SK-MEL-5 (cell line): ENCODE measurements at places on chromosomes 3 and 15.

- DNase-seq, result no peak
These were observed 180.7 kb upstream of the GRM7 start for GRCh38 chr3:6680119-6680806.

GRCh38 chr3:71127844-71128243, 455.7 kb downstream of the FOXP1 start:
- DNase-seq, result no peak

- peak; percentile 20 for DNase-seq
These were observed at the start of gene CNTN4 for GRCh38 chr3:2098398-2099027. TSS of gene CNTN4 (plus strand) at chr3:2098866.

DNA sequence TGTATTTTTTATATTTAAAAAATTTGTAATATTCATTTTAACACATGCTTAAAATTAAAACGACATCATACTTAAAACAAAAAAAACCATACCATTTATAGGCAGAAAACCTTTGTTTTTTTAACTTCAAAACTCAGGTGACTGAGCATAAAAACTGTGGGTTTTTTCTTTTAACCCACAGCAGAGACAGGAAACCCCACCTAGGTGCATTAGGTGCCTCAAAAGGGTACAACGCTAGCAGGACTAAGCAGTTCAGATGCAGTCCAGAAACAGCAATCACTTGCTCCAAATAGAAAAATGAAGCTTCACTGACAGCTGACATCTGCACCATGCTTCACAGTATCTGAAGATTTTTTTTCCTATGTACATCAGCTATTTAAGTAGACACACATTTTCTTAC, 52.3 kb downstream of the GLB1 start:
- no peak for DNase-seq

- DNase-seq, result no peak
These were observed 37.9 kb downstream of the RAB6B start for GRCh38 chr3:133857767-133858166.

- no peak for DNase-seq
These were observed 30.9 kb upstream of the MUC13 start for GRCh38 chr3:124965413-124965812.

DNA sequence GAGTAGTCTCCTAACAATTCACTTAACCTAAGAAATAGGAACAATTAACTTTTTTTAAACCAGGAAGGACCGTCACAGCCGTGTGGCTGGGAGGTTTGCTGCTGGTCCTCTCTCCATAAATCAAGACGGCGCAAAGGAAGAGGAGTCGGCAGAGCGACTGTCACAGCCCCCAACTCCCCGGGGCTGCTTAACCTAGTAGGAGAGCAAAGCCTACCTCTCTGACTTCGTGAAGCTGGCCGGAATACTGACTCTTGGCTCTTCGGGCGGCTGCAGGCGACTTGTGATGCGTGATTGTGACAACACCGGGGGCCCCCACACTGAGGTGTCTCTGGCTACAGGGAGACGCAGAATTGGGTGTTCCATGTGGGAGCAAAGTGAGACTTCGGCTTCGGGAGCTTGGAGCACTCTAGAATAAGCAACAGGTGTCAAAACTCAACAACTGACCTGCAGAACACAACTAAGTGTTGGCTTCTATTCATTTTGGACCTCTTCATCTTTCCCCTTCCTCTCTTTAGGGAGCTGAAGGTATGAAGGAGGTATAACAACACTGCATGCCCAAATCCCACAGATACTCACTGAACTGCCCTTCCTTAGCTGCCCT, 151.1 kb downstream of the OSBPL10 start:
- no peak for DNase-seq

DNA sequence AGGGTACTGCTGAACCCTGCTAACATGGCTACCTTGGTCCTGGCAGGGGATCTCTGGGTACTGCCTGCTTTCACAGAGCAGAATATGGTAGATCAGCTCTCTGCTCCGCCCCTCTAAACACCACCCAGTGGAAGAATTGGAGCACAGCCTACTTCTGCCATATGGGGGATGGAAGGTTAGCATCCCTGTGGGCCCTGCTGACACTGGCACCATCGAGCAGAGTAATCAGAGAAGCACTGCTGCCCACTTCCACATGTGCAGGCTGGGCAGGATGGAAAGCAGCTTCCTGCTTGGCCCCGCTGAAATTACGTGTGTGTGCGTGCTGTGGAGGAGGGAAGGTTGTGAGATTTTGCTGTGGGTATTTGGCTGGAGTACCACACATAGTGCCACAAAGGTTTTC, 24.8 kb downstream of the CCR1 start:
- peak; percentile 7 for DNase-seq

DNA sequence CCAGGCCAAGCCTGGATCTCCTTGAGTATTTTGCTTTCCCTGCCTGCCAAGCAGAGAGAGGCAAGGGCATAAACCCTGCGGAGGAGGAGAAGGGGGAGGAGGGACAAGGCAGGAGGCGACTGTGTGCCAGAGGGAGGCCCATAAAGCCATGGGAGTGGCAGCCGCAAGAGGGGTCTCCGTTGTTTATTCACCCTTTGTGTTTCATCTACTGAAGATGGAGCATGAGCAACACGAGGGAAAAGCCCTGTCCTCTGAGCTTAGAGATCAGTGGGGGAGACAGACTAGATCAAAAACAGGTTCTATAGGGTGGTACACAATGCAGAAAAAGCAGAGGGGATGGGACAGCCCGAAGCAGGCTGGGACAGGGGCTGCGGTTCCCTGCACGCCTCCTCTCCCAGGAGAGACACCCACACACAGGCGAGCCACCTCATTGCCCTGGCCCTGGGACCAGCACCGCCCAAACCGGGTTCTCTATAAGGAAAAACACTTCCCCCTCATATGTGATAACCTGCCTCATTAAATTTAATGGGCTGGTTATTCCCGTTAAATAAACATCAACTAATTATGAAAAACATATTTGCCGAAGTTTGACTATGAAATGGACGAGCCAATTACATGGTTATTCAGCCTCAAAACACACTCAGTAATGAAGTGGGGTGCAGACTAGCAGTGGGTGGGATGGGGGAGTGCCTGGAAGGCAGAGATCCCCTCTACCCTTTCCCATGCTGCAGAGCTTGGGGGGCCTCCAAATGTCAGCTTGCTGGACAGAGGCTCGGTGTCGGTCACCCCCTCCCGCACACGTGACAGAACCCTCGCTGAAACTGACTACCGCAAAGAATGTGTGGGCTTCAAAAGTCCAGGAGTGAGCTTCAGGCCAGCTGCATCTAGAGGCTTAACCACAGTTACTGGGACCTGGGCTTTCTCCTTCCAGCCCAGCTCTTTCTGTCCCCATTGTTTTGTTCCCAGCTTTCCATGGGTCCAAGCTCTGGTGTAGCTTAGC, 14.2 kb upstream of the PLXNA1 start:
- no peak for DNase-seq

- DNase-seq, result no peak
These were observed 215.9 kb upstream of the TPRG1 start for GRCh38 chr3:188955919-188956318.

DNA sequence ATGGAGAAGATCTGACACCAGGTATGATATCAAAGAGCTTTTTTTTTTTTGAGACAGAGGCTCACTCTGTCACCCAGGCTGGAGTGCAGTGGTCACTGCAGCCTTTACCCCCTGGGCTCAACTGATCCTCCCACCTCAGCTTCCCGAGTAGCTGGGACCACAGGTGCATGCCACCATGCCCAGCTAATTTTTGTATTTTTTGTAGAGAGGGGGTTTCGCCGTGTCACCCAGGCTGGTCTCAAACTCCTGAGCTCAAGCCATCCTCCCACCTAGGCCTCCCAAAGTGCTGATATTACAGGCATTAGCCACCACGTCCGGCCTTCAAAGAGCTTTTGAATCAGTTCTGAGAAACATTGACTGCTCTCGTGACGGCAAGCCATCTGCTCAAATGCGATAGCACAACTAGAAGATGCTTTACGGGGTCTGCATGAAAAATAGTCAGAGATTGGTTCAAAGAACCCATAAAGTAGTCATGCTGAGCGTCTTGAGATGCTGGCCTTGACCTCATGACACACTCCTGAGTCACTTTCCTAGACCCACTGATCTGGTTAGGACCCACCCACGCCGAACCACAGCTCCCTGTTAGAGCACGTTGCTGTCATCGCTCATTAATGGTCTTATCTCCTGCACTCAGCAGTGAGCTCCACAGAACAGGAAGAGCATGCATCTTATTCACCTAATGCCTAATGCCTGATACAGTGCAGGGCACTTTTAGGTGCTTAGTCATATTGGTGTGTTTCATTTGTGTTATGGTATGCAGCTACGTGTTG, 57.0 kb upstream of the NR2F2 start:
- DNase-seq, result no peak

DNA sequence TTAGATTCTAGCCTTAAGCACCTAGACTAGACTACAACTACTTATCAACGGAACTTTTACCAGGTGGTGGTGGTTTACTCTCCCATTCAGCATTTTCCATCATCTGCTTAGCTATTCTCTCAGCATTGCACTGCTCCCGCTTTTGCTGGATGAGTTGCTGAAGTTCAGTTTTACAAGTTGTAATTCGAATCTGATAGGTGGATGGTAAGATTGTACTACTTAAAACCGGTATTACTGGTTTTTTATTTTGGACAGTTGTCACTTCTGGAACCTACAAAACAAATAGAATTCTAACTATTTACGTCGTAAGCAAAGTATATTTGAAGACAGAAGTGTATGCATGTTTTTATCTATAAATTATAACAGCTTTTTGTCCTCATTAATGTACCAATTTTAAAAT, 41.1 kb downstream of the PIK3R4 start:
- no peak for DNase-seq

DNA sequence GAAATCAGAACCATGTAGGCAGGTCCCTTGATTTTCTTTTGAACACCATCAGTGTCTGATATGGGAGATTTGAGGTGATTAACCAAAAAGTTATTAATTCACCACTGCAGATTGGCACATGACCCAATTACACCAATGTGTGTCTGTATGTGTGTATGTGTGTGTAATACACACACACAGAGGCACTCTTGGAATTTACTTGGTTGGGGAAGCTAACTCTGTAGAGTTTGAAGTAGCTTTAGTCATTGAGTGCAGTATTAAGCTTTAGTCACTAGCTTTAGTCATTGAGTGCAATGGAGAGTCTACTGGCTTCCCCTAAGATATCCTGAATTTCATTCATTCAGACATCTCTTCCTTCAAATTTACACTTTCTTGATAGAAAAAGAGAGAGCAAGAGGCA, 109.4 kb upstream of the C15orf61 start:
- no peak for DNase-seq

DNA sequence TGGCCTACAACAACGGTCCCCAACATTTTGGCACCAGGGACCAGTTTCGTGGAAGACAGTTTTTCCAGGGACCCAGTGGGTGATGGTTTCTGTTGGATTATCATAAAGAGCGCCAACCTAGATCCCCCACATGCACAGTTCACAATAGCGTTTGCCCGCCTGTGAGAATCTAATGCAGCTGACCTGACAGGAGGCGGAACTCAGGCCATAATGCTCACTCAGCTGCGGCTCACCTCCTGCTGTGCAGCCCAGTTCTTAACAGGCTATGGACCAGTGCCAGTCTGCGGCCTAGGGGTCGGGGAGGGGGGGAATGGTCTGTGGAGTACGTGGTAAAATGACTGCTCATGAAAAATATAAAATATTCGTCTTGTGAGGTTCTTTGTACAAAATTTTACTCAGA, 518.5 kb upstream of the CADM2 start:
- DNase-seq, result no peak

DNA sequence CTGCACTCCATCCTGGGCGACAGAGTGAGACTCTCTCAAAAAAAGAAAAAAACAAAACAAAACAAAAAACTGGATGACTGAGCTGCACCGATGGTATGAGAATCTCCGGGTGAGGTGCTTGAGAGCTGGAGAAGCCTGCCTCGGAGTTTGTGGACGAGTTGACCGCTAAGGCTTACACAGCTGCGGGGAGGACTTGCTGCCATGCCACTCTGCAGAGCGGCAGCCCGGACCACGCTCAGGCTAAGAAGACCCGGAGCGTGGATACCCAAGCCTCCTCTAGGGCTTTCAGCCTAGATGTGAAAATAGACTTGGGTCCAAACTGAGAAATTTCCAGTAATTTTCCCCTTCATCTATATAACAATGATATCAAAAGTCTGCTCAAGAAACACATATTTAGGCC, 16.0 kb downstream of the NRROS start:
- DNase-seq, result no peak

DNA sequence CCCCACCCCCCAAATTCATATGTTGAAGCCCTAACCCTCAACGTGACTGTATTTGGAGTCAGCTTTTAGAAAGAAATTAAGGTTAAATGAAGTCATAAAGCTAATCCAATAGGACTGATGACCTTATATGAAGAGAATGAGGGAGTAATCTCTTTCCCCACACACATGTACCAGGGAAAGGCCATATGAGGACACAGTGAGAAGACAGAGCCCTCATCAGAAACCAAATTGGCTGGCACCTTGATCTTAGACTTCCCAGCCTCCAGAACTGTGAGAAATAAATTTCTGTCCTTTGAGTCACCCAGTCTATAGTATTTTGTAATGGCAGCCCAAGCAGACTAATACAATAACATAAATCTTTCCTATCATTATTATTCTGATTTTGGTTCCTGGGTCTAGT, 194.7 kb upstream of the NANOGP8 start:
- no peak for DNase-seq

DNA sequence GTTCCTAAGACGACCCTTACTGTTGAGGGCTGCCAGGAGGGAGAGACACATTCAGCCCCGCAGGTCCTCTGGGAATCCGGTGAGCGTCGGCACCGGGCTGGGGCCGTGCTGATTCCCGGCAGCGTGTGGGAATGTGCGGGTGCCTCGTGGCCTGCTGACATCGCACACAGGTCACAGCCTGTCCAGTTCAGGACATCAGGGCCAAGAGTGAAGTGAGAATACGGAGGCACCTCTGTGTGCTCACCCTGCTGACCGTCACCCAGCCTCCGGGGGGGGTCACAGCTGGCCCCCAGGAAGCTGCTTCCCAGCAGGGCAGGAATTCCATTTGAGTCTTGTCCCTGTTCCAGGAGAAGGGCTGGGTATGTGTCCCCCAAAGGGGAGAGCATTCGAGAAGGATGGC, 53.6 kb downstream of the PGPEP1L start:
- peak; percentile 14 for DNase-seq

- DNase-seq, result no peak
These were observed 14.3 kb downstream of the CD47 start for GRCh38 chr3:108076564-108076963.

- no peak for DNase-seq
These were observed 881.7 kb downstream of the MCTP2 start for GRCh38 chr15:95113041-95113440.

DNA sequence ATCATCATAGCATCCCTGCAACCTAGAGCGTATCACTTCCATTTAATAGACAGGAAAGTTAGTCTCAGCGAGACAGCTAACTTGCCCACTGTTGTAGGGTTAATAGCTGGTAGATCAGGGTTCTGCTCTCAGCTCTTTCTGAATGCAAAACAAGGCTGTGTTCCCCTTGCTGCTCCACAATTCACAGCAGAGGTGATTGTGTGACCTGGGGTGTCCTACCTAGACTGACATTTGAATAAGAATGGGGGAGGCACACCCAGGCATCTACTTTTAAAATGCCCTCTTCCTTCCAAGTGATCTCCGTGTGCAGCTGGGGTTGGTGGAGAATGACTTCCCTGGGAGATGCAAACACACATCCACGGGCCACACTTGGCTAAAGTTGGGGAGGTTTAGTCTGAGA, 43.0 kb upstream of the CACNA2D3 start:
- DNase-seq, result no peak
